ENCODE measurements at places on chromosomes 6 and 20.
A peak's percentile ranks its signal among the peaks of the same experiment; 100 is the strongest.

DNA sequence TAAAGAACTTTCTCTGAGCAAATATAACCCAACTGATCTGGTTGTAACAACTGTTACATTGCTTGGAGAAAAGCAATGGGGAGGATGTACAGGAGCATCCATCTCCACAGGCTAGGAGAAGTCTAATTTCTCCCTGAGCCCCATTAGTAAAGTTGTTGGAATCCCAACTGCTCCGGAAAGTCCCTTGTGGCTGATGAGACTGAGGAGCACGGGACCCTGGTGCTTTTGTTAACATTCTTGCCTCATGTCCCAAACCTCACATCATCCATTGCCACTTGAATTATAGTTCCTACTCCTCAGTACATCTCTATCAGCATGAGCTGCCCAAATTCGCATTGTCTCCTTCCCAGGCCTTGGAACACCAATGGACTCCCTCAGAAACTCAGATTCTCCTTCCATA lies 260.6 kb upstream of the BMP2 start:
- DNase-seq = no peak

GRCh38 chr6:51856508-51856907 lies 230.9 kb downstream of the PKHD1 start:
- DNase-seq = no peak

DNA sequence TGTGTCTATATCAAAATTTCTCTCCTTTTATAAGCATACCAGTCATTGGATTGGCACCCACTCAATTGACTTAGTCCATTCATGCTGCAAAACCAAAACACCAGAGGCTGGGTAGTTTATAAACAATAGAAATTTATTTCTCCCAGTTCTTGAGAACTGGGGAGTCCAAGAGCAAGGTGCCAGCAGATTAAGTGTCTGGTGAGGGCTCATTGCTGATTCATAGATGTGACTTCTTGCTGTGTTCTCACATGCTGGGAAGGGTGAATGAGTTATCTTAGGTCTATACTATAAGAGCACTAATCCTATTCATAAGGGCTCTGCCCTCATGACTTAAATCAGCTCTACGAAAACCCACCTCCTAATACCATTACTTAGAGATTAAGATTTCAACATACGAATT lies 501.4 kb downstream of the EPM2A start:
- DNase-seq = no peak

DNA sequence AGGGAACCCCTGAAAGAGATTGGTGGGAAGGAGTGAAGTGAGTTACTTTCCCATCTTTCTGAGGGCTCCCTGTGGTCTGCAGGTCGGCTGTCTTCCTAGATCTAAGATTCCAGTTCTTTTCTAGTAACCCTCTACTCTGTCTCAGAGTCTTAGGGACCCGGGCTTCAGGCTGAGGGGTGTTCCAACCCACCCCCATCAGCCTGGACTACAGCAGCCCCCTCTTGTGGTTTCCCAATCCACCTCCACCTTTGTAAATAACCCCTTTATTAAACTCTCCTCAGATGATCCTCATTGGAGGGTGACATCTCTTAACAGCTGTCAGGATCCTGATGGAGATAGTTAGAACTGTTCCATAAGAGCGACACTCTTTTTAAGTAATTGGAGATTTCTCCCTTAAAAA lies 300.4 kb downstream of the LRFN2 start:
- no peak for DNase-seq

DNA sequence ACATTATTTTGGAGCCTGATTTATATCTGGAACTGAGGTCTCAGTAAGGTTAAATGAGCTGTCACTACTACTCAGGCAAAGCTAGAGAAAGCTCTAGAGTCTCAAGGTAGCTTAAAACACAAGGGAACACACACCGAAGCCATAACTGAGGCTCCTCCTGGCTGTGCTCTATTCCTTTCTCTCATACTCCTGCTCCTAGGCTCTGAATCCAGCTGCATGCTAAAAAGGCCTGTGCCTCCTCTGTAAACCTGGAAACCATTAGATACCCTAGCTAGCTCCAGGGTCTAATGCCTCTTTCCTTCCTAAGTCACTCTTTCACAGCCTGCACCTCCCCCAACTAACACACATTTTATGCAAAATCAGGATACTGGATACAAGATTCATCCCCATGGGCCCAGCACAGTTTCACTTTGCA lies 17.1 kb downstream of the RIPOR2 start:
- DNase-seq = no peak

DNA sequence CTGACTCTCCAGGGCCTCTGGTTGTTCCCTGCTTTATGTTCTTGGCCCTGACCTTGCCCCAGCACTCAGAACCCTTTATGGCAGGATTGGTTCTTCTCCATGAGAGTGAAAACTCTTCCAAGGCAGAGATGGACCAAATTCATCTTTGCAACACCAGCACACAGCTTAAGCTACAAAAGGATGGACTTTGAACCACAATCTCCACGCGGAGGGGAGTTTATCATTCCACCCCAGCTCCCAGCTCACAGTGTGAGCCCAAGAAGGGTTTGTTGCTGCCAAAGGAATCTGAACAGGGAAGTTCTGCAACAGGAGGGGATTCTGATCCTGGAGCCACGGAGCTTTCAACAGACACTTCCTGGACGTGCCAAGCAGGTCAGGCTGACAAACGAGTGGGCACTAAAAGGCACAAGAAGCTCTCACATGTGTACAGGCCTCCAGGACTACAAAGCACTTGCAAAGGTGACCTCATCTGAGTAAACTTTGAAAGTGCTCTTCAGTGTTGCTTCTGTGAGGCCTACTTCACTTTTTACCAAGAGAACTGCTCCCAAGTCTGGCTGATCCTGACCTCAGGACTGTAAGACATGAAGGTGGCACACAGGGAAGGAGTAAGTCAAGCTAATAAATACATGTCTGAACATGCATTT lies 8.9 kb downstream of the FITM2 start:
- DNase-seq = no peak

GRCh38 chr20:36777167-36777566 lies 3.6 kb upstream of the DSN1 start:
- DNase-seq = no peak

- no peak for DNase-seq
These were observed 128.8 kb upstream of the SIM1 start for GRCh38 chr6:100593522-100593921.

DNA sequence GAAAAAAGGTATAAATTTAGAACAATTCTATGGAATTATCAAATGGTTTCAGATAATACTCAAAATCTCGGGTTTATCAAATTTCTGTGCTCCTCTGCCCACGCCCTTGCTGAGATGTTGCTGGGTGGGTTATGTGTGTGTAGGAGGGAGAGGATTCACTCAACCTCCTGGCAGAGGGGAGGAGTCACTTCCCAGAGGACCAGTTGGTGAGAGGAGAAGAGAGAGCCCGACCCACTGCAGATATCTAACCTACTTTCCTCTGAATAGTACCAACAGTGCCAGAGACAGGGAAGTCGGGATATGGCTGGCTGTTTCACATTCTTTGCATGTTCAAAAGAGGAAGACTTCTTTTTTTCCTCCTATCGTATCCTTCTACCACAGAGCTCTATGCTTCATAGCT lies 187.1 kb upstream of the MAN1A1 start:
- DNase-seq = no peak

- DNase-seq = no peak
These were observed 178.0 kb upstream of the SGK1 start for GRCh38 chr6:134495890-134496248.

DNA sequence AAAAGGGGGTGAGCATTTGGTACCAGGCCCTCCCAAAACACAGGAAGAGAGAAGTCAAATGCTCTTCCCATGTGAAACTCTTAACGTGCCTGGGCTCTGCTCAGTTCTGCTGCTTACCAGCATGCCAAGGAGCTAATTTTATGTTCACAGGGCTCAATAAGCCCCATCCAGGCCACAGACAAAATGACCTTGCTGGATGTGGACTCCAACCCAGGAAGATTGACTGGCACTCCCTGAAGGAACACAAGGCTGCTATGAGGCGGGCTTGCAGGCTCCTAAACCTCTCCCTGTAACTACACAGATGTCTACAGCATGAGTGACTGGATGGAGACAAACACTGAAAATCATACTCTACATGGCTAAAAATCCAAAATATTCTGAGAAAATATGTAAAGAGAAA lies 50.6 kb downstream of the CHD6 start:
- DNase-seq = no peak

- DNase-seq = peak; percentile 71
These were observed 11.9 kb upstream of the KIAA1755 start for GRCh38 chr20:38272398-38272797.

- DNase-seq = no peak
These were observed 199.6 kb downstream of the GMPR start for GRCh38 chr6:16437984-16438383.

- peak; percentile 32 for DNase-seq
These were observed 14.9 kb downstream of the ZBTB2 start for GRCh38 chr6:151376440-151376839.

DNA sequence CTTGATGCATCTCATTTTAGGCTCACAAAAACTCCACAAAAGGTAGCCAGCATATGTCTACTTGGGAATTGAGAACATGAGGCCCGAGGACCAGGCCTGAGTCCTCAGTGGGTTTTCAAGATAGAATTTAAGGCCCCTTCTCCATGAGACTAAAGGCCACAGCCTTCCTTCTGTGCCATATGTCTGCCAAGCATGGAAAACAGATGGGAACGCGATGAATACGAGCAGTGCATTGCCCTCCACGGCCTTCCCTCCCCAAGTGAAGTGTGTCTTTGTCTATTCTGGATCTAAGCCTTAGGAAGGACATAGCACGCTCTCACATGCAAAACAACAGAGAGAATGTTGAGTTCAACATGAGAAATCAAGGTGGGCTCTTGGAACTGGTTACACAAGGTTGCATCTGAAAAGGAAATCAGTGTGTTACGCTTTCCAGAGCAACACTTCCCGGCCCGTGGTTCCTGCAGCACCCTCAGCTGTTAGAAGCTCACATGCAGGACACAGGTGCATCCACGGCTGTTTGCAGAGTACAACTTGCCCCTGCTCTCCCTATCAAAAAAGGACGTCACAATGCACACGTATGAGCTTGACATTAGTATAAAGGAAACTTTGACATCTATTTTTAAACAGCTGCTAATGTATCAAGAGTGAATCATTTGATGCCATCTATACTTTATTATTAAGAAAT lies 229.9 kb downstream of the NRN1 start:
- no peak for DNase-seq

Measured in mesenchymal stem cell (in vitro differentiated cells and primary cell).